Activated CD4-positive, alpha-beta memory T cell treated with anti-CD3 and anti-CD28 coated beads, Interleukin-2, amount 10 ng/mL, durations not matched to agents 7 days and 5 days (primary cell): ENCODE measurements at places on chromosomes 7 and 10. TPM values are rescaled to one million over a fixed set of nuclear protein-coding genes. Genes with fewer than 3 reads are reported as not detected.

The PDZD7 gene
- 1.9 TPM for total RNA-seq

The NMT2 gene
- 45.1 TPM for total RNA-seq

The CNPY1 gene
- not detected for total RNA-seq

The PTPN20 gene
- 0.38 TPM for total RNA-seq

The SEC61G gene
- total RNA-seq, result 170 TPM

The SPDYE6 gene
- total RNA-seq, result 0.13 TPM

The SORCS3 gene
- total RNA-seq, result not detected

The NAT16 gene
- total RNA-seq, result not detected

The SAP25 gene
- total RNA-seq, result 30.0 TPM
